Stimulated activated CD4-positive, alpha-beta T cell treated with anti-CD3 and anti-CD28 coated beads, TNF-alpha, amount 100 ng/mL, for 1 hour (primary cell): ENCODE measurements at places on chromosomes 7 and 10.

DNA sequence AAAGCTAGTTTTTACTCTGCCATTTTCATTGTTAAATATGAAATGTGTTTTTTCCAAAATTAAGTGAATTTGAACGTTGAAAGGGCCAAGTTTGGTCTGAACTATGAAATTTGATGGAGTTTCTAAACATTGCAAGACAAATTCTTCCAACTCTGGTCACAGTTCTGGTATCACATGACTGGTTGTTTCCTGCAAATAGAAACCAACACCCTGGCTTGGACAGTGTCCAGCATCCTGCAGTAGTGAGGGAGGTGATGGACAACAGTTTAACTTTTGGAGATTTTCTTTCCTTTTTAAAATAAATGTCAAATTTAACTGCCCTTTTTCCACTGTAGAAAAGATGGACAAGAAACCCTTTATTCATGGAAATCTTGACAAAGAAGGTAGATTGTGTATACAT lies 54.8 kb upstream of the AGBL3 start:
- DNase-seq: no peak

- DNase-seq: no peak
Observed at GRCh38 chr7:25851332-25852210, 300.4 kb upstream of the NFE2L3 start.

DNA sequence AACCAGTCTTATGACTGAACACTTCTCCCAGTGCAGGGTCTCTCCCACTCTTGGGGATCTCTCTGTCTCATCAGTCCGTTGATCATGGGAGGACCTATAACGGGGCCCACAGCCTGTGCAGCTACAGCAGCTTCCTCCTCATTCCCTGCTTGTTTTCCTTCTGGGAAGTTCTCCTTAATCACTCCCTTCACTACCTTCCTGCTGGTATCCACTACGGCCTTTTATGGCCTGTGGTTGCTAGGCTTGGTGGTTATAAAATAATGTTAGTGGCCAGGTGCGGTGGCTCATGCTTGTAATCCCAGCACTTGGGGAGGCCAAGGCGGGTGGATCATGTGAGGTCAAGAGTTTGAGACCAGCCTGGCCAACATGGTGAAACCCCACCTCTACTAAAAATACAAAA lies 3.5 kb upstream of the ZNF282 start:
- no peak for DNase-seq

DNA sequence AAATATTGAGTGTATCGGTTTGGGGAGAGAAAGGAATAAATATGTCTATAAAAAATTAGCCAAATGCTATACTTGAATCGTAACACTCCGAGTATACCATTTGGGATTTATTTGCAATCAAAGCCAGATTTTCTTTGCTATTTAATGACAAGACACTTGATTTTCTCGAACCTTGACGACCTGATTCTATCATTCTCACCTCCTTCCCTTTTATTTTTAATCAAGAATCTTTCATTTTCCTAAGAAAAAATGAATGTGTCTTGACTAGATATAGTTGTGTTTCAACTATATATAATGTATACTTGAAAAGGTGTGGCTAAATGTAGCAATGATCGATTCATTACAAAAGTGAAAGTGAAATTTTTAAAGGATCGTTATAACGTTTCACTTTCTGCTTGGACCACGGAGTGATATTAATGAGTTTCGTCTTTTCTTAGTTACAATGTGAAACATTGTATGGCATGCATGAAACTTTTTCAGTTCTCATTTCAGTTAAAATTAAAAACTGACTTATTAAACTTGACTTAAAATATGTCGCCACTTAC lies 562 bp downstream of the NUB1 start:
- no peak for DNase-seq

GRCh38 chr10:34112171-34112782 lies 702.8 kb downstream of the PARD3 start:
- no peak for DNase-seq

DNA sequence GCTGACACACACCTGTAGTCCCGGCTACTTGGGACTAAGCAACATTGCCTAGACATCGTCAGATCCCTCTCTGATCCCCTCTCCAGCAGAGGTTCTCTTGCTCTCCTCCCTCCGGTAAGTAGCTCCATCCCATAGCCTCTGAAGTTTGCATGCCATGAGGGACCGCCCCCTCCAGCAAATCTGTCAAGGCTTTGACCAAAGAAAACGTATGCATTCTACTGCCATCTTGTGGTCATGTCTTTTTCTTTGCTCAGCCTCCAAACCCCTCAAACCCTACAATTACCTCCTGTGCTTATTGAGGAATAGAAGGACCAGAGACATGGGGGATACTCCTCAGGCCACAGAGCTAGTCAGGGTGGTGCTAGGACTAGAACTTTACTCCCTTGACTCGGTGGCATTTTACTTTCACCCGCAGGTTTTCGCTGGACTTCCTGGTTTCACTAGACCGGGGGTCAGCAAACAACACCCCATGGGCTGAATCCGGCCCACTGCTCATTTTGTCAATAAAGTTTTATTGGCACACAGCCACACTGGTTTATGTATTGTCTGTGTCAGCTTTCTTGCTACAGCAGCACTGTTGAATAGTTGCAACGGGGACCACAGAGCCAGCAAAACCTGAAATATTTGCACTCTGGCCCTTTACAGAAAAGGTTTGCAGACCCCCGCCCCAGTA lies 202.6 kb upstream of the FOXK1 start:
- DNase-seq: no peak

DNA sequence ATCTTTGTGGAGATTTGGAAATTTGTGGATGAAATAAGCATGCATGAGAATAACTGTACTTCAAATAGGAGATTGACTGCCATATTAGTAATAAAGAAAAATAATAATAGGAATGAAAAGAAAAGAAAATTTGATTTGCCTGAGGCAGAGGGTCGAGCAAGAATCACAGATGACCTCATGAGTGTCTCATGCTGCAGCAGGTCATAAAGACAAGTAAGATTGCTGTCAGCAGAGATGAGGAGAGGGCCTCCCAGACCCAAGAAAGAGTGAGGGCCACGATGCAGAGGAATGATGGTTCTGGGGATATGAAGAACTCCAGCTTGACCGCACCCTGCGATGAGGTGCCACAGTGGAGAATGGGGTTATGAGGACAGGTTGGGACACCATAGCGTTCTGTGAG lies 39.2 kb downstream of the TOMM7 start:
- no peak for DNase-seq

GRCh38 chr7:132709971-132710567 lies 133.8 kb upstream of the PLXNA4 start:
- DNase-seq: no peak

- no peak for DNase-seq
Observed at GRCh38 chr10:133405844-133406527, 12.0 kb downstream of the MTG1 start.

GRCh38 chr10:99555371-99555770 lies 22.6 kb downstream of the NKX2-3 start:
- no peak for DNase-seq

GRCh38 chr10:30433306-30433729 lies 666 bp upstream of the MAP3K8 start:
- DNase-seq: no peak

- DNase-seq: no peak
Observed at GRCh38 chr7:119562839-119563238, 710.1 kb upstream of the KCND2 start.

- no peak for DNase-seq
Observed at GRCh38 chr10:49657606-49658005, 21.8 kb upstream of the C10orf53 start.

DNA sequence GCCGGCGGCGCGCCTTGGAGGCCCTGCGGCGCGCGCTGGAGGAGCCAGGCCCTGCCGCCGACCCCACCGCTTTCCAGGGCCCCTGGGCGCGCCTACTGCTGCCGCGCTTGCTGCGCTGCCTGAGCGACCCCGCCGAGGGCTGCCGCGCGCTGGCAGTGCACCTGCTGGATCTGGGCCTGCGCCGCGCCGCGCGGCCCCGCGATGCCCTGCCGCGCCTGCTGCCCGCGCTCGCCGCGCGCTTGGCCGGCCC lies 280 bp downstream of the DNAAF5 start:
- no peak for DNase-seq

DNA sequence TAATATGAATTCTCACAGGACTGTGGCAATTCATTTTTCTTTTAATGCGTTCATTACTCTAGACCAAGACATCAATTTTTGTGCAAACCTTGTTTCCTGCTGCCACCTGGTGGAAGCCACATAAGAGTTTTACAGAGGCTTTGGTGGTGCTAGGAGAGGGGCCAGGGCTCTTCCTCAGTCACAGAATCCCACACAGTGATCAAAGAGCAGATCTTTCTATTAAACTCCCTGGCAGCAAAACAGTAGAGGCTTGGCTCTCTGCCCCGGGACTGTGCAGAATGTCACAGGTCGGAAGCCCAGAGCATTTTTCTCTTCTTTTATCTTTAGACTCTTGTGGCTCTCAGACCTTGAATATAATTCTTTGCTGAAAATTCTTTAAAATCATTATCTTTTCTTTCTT lies 506.4 kb upstream of the C7orf33 start:
- no peak for DNase-seq

GRCh38 chr7:68491523-68492358 lies 1106.5 kb upstream of the AUTS2 start:
- no peak for DNase-seq

- DNase-seq: no peak
Observed at GRCh38 chr7:40474790-40475680, 340.2 kb downstream of the SUGCT start.

DNA sequence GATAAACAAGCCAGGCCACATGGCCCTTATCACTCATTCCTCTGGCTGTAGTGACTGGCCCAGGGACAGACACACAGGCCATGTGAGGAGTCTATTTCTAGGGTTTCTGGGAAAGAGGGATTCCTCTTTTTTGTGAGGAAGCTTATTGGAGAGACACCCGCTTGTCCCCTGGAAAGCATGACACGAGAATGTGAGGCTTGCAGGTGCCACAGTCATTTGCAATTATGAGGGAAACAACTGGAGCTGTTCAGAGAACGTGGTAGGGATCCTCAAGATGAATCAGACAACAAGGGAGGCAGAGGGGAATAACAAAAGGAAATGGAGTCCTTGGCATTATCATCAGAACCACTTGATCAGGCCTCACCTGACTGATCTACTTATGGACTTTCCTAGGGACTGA lies 64.5 kb downstream of the ADCYAP1R1 start:
- DNase-seq: no peak

DNA sequence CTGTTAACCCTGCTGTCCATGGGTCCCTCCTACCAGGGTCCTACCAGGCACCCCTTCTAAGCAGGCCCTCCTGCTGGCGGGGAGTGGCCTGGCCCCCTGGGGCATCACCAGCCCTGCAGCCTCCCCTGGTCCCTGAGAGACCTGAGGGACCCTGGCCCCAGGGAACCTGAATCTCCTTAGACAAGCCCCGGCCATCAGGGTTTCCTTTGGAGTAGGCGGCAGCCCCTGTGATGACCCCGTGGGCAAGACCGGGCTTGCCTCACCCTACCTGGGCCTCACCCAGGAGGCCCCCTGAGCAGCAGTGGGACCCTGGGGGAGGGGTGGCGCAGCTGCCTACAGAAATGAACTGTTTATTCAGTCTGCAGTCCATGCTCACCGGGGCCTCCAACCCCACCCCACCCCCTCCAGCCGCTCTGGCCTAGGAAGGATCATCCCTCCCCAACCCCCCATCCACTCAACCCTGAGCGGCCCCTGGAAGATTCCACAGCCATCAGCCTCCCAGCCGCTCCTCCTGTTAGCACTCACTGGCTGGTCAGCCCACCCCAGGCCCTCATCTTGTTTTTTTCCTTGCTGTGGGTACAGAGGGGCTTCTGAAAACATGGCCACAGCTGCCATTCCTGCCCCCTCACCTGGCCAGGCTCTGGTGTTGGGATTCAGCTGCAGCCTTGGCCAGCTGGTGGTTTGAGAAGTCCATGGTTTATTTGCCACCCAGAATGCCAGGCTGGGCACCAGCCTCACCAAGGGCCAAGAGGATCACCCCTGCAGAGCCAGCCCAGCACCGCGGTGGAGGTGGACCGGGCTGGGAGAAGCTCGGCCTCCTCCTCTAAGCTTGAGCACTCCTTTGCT lies 34.8 kb upstream of the CHST15 start:
- no peak for DNase-seq

GRCh38 chr7:142188154-142188553 lies 69.7 kb downstream of the PRSS58 start:
- DNase-seq: no peak

DNA sequence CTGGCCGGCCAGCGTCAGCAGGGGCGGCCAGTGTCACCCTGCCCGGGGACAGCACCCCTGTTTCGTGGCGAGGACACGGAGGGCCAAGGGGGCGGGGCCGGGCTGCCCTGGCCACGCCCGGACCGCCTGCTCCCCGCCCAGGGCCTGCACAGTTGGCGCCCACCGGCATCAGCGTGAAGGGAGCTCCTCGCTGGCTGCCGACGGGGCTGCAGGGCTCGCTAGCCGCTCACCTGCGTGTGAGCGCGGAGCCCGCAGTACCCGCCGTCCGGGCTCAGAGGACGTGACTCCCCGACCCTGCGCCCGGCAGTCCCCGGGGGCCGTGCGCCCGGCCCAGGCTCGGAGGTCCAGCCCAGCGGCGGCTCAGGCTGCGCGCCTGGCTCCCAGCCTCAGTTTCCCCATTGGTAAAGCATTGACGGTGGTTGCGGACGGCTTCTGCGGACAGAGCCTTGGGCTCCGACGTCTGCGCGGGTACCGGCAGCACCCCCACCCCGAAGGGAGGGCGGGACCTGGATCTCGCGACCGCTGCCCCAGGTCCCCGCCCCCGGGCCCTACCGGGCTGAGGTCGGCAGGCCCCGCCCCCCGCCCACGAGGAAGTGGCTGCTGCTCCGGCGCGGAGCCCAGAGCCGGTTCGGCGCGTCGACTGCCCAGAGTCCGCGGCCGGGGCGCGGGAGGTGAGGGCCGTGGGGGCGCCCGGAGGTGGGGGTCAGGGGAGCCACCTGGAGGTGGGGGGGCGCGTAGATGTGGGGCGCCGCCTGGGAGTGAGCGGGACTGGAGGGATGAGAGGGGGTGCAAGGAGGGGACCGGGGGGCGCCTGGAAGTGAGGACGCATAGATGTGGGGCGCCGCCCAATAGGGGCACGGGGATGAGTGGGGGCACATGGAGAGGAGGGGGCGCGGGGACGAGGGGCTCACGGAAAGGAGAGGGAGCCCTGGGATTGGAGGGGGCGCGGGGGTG lies at the start of gene ARPC1B:
TSS of gene ARPC1B (plus strand) at position 620 of the 954 bp plus-strand sequence. CDS start 10,985 bp downstream, outside the sequence.
- peak; percentile 71 for DNase-seq

GRCh38 chr7:141430455-141431139 lies 120.6 kb upstream of the AGK start:
- DNase-seq: no peak

DNA sequence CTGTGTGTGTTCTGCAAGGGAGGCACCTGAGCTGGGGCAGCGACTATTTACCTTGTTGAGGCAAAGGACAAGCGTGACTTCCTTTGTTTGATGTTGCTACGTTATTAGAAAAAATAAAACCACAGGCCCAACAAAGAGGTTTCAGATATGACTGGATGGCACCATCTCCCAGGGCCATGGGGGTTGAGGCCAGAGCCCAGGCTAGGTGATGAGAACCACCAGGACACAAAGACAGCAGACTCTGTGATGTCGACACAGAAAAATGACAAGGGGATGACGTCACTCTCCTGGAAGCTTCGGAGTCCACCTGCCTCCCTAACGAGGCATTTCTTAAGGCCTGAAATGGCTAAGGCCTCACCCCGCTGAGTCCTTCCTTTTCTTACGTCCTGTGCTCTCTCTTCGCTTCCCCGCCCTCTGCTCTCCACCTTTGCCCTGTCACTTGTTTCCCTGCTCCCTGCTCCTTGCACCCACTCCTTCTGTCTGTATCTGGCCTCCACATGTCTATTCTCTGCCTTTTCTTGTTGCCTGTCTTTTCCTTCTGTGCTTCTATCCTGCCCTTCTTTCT lies 83.0 kb upstream of the ADRB1 start:
- DNase-seq: no peak

GRCh38 chr7:92404170-92404614 lies 43.1 kb upstream of the GATAD1 start:
- DNase-seq: no peak
